ENCODE measurements at places on chromosomes 4 and X.

- DNase-seq = no peak
Measured at GRCh38 chr4:67101612-67102011, 443.7 kb downstream of the CENPC start.

DNA sequence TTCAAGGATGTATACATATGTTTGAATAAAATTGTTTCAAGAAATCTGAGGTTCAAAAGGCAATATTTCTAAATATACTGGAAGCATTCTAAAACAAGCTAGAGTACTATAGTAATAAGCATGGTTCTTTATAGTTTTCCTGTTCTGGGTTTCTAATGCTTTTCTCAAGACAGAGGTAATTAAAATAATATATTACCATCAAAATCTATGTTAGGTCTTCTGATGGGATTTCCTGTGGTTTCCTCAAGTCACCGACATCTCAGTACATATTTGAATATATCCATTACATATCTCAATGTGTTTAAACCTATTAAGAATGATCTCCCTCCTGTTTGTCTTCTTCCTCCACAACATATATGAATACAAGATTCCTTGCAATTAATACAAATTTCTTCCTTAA is 25.6 kb downstream of the ARSJ start:
- DNase-seq = no peak

DNA sequence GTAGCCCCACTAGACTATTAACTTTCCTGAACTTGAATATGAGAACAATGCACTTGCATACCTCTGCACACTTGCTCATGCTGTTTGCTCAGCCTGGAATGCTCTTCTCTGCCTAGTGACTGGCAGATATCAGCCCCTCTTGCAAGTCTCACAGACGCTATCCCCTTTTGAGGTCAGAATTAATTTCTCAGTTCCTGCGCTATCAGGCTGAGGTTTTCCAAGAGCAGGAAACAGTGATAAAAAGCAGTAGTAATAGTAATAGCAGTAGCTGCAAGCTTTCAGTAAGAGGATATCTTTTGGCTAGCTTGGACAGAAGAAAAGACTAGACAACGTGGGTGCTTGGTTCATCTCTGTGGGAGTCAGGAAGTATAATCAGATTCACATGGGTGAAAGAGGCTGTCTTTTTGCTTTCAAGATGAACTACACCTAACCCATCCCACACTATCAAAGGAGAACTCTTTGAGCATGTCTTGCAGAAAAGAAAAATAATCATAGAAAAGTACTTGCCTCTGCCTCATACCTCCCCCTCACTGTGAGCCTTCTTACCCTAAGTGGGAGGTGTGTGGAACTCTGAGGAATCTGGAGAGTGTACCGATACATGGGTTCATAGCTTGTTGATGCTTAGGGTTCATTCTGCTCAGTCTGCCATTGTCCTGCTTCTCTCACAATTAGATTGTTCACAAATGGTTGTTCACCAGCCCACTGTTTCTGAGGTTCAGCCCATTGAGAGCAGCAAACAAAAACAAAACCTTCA is 11.3 kb upstream of the DRP2 start:
- DNase-seq = no peak

- DNase-seq = no peak
Measured at GRCh38 chr4:122285285-122285684, 93.5 kb upstream of the ADAD1 start.
